T-helper 9 cell (primary cell): ENCODE measurements at places on chromosomes 2 and 18.

DNA sequence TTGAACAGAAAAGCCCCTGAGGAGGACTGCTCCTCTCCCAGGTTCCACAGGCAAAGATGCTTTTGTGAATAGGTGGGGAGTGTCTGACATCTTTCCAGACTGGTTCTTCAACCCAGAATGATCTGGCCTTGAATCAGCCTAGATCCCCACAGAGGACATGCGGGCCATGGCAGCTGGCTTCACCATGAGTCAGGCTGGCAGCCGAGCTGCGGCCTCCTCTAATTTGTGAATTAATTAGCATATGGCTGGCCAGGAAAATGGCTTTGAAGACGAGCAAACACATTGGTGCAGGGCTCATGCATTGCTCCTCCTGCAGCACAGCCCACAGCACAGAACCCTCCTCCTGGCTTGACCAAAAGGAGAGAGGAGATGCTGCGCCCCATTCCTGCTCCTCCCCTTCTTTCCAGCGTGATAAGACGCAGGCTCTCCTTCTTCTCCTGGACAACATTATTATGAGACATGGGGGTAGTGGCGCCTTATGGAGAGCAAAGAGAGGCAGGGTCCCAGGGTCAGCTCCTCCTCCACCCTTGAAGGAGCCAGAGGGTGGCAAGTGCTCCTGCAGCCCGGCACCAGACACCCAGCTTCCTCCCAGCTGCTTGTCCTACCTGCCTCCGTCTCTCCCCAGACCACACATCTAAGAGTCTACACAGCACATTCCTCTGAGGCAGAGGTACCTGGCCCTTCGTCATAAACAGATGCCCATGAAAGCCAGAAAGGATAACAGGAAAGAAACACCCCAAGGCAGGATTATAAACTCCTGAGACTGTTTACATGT, 66.7 kb downstream of the EDAR start:
- DNase-seq, result no peak

DNA sequence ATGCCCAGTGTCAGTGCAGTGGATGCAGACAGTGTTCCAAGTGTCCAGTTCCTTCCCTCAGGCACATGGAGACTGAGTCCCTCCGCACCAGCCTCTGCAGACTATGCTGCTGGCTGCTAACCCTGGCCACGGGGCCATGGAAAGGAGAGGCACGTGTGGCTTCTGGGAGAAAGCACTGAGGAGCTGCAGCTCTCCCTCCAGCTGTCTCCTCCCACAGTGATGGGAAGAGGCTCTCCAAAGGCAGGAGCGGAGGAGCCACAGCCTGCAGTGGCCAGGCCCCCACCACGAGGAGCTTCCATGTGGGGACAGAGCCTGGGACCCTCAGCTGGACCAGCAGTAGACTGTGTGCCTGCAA, 141.1 kb downstream of the NDUFA10 start:
- no peak for DNase-seq

- DNase-seq, result no peak
Measured at GRCh38 chr2:69592511-69592910, 51.0 kb downstream of the AAK1 start.

DNA sequence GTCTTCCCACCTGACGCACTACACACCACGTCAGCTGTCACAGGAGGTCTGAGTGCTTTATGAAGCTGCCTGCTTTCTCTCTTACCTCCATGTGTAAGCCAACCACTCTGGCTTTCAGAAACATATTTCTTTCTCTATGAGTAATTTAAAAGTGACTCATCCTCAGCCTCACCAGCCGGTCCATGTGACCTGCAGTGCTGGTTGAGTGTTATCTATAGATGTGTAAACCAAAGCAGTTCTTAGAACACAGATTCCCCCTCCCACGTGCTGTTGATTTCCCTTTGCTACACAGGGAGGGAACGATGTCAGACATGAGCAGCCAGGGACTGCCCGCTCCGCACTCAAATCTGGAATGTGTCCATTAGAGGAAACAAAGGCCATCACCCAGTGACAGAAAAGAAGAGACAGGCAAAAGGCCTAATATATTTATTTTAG, 157.8 kb downstream of the BCL2 start:
- DNase-seq, result peak; percentile 70

DNA sequence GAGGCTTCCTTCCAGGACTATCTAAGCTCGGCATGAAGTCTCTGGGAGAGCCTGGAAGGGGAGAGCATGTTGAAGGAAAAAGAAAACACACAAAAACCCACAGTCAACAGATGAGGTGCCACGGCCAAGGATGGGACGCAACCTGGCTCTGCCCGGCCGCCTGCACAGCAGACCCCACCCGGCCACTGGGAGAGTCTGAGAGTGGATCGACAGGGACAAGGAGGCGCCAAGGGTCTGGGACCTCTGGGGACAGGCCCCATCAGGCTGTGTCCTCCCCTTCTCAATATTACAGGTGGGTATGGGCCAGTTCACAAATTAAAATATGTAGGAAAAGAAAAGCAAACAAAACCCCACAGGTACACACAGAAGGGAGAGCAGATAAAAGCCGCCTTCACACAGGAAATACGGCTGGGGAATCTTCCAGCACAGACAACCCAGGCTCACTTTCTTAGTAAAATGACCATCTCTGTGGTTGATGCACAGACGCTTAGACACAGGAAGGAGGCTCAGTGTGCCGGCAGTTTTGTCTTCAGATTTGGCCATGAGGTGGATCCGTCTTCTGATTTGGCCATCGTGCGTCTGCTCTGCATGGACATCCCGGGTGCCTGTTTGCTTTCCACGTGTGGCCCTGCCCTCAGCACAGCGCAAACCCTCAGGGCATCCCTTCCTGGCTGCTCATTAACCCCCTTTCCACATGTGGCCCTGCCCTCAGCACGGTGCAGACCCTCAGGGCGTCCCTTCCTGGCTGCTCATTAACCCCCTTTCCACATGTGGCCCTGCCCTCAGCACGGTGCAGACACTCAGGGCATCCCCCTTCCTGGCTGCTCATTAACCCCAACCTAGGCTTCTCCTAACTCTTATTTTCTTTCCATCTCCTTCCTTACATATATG, 138.4 kb downstream of the EIPR1 start:
- no peak for DNase-seq

DNA sequence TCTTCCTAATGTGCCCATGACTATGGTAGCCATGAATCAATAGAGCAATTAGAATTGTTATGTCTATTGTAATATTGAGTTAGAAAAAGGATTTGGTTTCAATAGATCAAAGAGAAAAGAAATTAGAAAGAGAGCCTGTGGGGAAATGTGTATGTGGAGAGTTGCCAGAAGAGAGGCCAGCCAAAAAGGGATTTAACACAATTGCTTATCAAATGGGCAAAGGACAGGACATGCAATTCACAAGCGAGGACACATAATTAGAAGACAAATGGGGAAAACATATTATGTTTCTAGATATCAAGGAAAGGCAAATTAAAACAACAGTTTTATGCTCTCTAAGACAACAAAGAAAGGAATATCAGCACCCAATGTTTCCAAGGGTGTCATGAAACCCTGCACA, 403.2 kb upstream of the KLHL29 start:
- DNase-seq, result no peak

DNA sequence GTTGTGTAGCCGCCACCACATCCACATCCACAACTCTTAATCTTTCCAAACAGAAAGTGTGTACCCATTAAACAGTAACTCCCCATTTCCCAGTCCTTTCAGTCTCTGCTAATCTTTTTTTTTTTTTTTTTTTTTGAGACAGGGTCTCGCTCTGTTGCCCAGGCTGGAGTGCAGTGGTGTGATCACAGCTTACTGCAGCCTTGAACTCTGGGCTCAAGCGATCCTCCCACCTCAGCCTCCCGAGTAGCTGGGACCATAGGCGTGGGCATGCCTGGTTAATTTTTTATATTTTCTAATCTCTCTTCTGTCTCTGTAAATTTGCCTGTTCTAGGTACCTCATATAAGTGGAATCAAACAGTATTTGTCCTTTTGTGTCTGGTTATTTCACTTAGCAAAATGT, 3.6 kb downstream of the EIF2AK2 start:
- no peak for DNase-seq
